ENCODE measurements at places on chromosomes 2 and 18.
A peak's percentile ranks its signal among the peaks of the same experiment; 100 is the strongest.

DNA sequence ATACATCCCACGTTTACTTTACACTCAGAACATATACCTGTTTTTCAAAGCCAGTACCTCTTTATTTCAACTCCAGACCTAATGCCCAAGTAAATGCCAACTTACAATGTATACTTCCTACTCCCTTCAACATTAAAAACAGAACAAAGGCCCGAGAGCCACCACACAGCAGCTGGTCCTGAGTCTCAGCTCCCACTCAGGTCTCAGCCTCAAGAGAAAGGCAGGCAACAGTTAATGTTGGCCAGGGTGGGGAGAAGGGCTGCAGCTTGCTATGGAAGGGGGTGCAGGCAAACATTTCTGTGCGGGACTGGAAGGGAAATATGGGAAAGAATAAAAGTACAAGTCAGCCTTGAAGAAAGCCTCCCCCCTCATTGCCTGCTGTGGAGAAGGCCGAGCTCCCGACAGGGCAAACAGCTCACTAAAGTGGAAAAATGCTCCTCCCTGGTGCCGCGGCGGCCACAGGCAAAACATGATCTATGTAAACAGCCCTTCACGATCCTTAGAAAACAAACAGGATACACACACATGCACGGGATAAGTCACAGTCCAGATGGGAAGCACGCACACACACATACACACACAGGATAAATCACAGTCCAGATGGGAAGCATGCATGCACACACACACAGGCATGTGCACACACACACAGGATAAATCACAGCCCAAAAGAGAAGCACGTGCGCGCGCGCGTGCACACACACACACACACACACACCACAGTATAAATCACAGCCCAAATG is 67.4 kb downstream of the ADNP2 start:
- DNase-seq, result no peak

- no peak for DNase-seq
Observed at GRCh38 chr2:240589375-240589774, 2.8 kb downstream of the CAPN10 start.

GRCh38 chr18:40962784-40963183 is 992.2 kb upstream of the PIK3C3 start:
- no peak for DNase-seq

DNA sequence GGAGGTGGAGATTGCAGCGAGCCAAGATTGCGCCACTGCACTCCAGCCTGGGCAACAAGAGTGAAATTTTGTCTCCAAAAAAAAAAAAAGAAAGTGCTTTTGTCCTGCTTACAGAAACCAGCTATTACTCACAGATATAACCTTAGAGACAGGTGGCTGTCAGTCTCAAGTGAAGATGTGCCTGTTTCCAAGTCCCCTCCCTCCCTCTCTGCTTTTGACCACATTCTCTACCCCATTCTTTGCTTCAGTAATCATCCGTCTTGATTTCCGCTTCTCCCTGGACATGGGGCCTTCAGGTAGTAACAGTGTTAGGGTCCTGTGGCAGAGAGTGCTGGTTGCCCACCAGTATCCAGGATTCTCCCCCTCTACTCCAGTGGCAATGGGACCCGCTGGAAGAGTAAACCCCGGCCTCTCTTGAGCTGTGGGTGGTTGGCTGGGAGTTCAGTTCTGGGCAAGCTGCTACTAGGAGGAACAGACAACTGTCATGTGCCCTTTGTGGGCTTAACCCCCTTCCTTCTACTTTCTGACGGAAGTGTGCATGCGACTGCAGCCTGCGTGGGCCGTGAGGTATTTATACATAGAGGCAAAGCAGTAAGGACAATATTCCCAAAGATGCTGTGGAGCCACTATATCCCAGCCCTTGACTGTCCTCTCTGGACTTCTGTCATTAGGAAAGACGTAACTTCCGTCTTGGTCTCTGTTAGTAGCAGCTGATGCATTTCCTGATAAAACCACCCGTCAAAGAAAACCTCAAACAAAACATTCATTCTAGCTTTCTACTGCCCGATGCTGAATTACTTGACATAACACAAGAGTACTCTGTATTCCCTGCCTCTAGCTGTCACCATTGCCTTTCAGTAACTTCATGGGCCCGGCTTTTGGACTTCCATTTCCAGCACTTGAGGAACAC is 17.8 kb downstream of the PDCL3 start:
- DNase-seq, result peak; percentile 68

DNA sequence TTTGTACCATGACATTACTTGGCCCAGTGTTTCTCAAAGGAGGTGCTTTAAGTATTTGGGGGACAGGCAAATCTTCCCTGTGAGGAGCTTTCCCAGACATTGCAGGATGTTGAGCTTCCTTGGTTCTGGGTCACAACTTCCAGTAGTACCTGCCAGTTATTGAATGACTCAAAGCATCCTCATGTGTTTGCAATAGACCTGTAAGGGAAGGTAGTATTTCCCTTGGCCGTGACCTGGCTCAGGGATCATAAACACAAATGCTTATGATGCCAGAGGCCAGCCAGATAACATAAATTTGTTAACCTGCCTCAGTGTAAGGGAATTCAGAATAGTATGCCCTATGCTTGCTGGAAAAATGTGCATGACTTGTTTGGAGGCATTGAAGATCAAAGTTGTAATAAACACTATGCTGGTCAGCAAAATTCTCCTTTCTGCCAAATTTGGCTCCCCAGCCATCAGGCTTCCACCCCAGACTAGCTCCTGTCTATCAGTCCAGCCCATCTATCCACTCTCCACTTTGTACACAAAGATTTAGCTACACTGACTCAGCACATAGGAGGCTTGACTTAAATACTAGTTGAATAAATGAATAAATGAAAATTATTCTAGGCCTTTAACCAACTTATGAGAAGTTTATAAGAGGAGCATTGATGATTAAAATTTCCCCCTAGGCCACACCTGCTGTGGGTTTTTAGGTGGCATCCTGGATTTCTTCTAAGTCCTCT is 102.0 kb upstream of the EFEMP1 start:
- no peak for DNase-seq

DNA sequence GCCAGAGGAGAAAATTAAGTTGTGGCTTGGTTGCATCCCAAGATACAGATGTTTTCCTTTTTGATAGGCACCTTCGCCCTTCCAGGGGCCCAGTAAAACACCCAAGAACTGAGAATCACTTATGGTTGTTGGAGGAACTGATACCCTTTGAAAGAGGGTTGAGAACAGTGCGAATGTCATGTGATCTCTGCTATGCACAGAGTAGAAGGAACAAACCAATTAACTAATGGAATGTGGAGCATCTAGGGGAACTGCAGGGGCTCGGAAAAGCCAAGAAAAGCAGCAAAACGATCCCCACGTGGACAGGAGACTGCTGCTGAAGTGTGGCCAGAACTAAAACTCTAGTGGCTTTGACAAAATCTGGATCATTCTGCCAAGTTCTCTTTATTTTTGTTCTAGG is 58.8 kb downstream of the APOB start:
- DNase-seq, result no peak

- no peak for DNase-seq
Observed at GRCh38 chr2:133273031-133273430, 295.2 kb downstream of the NCKAP5 start.

DNA sequence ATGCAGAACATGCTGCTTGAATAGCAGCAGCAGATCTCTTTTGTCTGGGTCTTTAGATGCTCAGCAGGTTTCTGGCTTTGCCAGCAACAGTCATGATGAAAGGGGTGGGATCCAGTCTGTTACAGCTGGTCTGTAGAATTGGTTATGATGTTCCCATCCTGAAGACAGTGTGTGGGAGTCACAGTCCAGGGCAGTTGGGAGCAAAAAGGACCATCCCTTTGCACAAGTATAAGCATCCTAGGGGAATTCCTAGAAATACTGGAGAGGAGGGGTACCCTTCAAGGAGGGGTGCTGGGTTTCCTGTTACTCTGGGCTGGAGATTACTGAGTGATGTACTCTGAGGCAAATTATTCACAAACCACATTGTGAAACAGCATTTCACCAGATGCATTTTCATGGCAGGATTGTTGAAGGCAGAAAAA is 119.9 kb upstream of the RND3 start:
- no peak for DNase-seq

DNA sequence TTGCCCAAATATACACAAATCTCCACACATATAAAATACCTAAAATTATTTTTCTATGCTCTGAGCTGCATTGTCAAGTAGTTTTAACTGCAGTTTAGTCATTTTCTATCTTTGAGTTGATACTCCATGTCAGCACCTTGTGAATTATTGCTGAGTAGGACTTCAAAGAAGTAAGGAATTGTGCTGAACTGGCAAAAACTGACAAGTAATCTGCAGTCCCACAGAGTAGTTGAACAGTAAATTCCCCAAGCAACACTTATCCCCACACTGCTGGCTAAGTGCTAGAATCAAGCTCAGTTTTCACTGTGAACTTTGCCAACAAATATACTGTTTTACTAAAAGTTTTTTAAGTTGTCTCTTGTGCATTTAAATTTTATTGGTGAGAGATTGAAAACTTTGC is 141.8 kb upstream of the ST6GAL2 start:
- DNase-seq, result no peak

- no peak for DNase-seq
Observed at GRCh38 chr18:45861926-45862325, 36.5 kb downstream of the SIGLEC15 start.

DNA sequence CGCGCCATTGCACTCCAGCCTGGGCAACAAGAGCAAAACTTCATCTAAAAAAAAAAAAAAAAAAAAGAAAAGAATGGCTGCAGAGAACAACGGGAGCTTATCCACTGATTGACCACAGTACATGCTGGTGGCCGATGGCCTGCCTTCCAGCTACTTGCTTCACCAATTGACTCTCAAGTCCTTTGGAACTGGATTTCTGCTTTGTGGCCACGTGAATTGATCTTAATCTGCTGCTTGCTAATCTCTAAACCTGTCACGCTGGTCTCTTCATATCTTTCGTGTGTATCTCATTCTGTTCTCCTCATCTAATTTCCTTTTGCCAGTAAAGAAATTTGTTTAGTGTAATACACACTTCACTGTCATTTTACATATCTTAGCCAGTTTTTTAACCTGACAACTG is 512.5 kb upstream of the CNTNAP5 start:
- DNase-seq, result no peak

DNA sequence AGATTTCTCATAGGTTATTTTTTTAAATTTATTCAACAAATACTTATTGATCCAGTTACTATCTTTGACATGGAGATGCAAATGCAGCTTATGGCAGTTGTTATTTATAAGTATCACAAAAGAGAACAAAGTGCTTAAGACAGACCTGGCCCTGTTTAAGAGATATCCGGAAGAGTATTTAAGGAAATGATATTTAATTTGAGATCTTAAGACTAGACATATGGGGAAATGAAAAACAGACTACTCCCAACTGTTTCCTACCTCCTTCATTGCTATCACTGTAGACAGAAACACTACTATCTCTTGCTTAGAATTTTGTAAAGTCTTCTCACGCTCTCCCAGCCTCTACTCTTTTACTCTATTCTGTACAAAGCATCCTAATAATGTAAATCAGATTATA is 36.0 kb downstream of the RPRD1A start:
- DNase-seq, result no peak

DNA sequence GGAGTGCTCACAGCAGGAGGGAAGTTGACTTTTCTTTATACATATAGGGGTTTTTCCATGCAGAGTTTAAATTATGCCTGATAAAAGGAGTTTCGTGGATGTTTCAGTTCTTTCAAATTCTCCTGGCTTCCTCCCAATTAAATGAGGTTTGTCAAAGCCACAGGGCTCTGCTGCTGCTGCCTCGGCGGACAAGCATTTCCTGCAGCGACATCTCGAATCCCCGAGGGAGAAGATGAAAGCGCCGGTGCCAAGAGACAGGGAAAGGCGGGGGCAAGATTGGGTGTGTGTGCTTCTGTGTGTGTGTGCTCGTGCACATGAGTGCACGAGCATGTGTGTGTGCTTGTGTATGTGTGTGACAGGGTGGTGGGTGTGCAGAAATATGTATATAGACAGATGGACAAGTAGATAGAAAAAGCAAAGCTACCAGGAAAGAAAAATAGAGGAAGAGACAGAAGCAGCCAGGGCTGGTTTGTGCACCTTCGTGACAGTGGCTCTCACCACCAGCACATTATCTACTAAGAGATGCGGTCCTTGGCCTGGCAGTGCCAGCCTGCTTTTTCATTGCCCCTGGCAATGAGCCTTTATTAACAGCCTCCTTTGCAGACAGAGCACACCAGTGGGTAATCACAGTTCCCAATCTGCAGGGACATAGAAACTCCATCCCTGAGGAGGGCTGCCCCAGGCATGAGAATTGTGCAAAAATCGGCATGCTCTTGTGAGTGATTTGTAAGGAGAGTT is 76.2 kb downstream of the CDK15 start:
- DNase-seq, result no peak

GRCh38 chr2:84492571-84492970 is 23.7 kb upstream of the DNAH6 start:
- no peak for DNase-seq

GRCh38 chr2:12050396-12050795 is 304.0 kb downstream of the LPIN1 start:
- no peak for DNase-seq

- DNase-seq, result no peak
Observed at GRCh38 chr2:96112501-96113366, 3.6 kb downstream of the ADRA2B start.

DNA sequence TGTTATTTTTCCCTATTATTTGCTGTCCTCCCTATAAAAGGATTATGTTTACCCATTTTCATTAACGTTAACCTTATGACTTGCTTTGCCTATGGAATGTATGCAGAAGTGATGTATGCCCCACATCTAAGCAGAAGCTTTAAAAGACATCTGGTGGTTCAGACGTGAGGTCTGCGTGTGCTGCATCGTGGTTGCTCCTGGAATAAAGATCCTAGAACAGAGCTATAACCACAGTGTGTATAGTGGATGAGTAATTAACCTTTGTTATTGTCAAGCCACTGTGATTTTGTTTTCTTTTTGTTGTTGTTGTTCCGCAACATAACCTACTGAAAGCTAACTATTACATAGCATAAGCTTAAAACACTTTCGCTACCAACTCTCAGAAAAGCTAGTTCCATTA is 20.9 kb upstream of the CFAP36 start:
- no peak for DNase-seq

- no peak for DNase-seq
Observed at GRCh38 chr18:2049986-2050385, 521.3 kb downstream of the METTL4 start.

GRCh38 chr2:112004253-112004645 is 50.8 kb upstream of the TMEM87B start:
- no peak for DNase-seq

DNA sequence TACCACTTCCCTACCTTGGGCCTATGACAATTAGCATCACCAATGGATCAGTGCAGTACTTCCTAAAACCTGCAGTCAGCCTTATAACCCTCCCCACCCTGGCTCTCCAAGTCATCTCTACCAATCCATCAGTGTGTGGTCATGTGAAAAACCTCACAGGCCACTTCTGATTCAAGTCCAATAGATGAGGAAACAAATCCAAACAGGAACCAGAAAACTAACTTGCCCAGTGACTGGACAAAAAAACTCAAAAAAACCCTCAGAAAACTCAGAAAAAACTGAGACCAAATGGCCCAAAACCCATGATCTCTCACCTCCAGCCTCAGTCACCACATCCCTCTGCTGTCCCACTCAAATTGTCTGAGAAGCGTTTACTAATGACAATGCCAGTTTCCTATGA is 43.3 kb downstream of the TGFA start:
- DNase-seq, result no peak
